ENCODE measurements at places on chromosomes 16 and 17.

- no peak for DNase-seq
These were observed 175.4 kb downstream of the SEC14L1 start for GRCh38 chr17:77316191-77316641.

GRCh38 chr16:51549836-51550235 lies 398.8 kb upstream of the SALL1 start:
- no peak for DNase-seq

DNA sequence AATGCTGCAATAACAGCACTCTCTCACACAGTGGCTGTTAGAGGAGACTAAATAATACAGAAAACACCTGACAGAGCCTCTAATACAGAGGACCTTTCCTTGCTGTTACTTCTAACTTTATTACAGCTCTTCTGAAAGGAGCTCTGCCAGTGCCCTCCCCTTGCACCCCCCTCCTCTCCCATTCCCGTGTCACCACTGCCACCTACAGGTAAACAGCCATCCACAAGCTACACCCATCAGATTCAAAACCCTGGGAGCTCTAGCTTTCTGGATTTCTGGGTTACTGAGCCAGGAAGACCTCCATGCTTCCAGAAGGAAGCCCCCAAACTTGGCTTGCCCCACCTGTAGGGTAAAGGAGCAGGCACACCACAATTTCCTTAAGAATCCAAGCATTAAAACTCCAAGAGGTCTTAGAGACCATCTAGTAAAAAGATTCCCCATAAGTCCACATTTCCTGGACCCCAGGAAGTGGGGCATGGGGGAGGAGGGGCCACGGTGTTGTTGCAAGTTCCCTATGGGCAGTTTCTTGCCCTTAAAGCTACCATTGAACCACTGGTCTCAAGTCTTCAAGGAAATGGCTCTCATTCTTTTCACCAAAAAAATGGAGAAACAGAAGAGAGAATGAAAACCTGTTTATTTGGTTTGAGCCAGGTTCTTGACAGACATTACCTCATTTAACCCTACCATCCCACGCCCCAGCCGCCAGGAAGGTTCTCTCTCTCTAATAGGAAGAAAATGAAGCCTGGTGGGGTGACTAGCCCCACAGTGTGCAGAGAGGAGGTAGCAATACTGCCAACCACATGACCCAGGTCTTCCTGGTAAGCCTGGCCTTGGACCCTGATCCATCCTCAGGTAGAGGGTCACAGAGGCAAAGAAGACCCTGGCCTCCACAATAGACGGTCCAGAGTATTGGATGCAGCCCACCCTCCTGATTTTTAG lies 52.8 kb downstream of the TOM1L2 start:
- DNase-seq, result peak; percentile 39

- DNase-seq, result no peak
These were observed 76.5 kb upstream of the ATP2A3 start for GRCh38 chr17:4040784-4041183.

DNA sequence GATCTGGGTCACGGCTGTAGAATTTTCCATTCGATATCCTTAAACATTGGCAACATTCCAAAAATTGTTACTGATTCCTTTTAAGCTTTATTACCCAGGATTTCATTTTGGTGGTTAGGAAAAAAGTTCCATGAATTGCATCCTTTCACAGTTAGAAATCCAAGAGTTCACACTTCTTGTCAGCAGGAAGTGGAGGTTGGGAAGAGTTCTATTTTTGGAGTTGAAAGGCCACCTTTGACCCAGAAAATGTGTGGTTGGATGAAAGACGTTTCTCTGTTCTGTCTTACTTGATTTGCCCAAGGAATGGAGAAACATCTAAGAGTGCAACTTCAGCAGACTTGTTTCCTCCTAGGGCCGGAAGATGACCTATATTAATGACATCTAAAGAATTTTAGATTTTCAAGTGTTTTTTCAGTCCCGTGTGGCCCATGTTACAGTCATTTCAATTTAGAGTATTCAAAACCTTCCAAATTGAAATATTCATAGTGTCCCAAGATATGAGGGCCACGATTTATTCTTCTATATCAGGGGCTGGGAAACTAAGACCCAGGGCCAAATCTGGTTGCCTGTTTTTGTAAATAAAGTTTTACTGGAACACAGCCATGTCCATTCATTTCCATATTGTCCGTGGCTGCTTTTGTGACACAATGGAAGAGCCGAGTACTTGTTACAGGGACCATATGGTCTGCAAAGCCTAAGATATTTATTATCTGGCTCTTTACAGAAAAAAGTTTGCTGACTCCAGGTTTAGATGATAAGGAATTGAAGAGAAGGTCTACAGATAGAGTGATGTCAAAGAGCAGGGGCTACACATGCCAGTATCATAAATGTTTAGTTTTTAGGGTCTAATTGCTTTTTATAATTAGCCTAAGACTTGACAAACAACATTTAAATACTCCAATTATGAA lies 50.2 kb downstream of the CDK5R1 start:
- DNase-seq, result no peak

- DNase-seq, result no peak
These were observed at the start of gene C16orf82 for GRCh38 chr16:27066668-27067537. Gene C16orf82 (plus strand): TSS chr16:27066927.

- DNase-seq, result no peak
These were observed 10.7 kb upstream of the EPOP start for GRCh38 chr17:38685491-38685890.

DNA sequence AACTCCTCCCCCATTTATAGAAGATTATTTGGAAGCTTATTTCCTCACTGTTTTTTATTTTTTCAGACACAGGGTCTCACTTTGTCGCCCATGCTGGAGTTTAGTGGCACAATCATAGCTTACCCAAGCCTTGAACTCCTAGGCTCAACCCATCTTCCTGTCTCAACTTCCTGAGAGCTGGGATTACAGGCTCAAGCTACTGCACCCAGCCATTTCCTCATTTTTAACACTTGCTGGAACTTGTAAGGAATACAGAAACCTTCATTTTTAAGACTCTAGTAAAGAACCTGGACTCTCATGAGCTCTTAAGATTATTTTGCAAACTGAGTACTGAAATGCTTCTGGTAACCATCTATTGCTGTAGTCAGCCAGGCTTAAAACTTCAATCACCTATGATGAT lies 29.9 kb downstream of the KANSL1 start:
- no peak for DNase-seq

DNA sequence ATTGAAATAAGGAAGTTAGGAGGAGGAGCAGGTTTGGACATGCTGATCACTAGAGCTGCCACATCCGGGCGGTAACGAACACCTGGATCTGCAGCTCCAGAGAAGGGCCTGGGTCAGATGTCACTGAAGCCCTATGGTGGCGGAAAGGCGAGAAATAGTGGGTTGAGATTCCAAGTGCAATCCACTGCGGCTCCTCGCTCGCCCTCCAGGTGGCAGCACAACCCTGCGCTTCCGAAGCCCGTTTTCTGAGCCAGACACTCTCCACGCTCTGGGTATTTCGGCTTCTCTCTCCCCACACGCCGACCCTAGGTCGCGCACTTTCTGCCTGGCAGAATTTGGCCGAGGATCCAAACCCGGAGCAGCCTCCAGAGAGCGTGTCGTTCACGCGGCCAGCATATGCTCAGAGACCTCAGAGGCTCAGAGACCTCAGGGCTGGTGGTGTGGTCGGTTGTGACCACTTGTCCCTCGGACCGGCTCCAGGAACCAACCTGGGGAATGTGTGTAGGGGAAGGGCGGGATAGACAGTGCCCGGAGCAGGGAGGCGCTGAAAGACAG lies 922 bp upstream of the SLC2A4 start:
- DNase-seq, result peak; percentile 67

GRCh38 chr16:67989322-67990017 lies 9.2 kb upstream of the DPEP3 start:
- no peak for DNase-seq

DNA sequence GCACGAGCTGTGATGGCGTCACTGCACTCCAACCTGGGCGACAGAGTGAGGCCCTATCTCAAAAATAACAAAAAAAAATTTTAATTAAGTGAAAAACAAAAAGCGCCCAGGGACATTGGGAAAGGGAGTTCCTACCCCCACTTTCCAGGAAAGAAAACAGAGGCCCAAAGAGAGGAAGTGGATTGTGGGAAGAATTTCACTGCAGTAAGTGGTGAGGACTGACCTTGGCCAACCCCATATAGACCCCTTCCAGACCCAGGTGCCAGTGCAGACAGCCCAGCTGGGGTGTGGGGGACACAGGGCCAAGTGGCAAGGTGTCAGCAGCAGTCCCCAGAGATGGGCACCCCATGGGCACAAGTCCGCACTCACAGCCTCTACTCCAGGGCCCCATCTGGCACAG lies 29.0 kb upstream of the KRT17 start:
- DNase-seq, result no peak

GRCh38 chr16:51419768-51420167 lies 268.7 kb upstream of the SALL1 start:
- DNase-seq, result no peak

DNA sequence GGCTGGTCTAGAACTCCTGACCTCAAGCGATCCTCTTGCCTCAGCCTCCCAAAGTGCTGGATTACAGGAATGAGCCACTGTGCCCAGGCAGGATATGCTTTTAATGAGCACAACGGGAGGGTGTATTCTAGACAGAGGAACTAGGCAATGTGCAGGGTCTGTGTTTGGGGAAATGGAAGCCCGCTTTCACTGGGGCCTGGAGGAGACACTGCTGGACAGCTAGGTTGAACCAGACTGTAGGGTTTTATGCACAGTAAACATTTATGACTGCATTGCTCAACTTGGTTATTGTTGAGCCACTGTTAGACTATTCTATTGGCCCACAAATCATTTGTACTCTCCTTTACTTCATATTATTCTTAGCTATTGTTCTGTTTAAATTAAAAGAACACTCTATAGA lies 10.2 kb upstream of the SIAH1 start:
- no peak for DNase-seq

GRCh38 chr17:12867726-12868125 lies 78.4 kb downstream of the ARHGAP44 start:
- no peak for DNase-seq

- no peak for DNase-seq
These were observed 14.8 kb downstream of the PSMD3 start for GRCh38 chr17:39995438-39995837.

DNA sequence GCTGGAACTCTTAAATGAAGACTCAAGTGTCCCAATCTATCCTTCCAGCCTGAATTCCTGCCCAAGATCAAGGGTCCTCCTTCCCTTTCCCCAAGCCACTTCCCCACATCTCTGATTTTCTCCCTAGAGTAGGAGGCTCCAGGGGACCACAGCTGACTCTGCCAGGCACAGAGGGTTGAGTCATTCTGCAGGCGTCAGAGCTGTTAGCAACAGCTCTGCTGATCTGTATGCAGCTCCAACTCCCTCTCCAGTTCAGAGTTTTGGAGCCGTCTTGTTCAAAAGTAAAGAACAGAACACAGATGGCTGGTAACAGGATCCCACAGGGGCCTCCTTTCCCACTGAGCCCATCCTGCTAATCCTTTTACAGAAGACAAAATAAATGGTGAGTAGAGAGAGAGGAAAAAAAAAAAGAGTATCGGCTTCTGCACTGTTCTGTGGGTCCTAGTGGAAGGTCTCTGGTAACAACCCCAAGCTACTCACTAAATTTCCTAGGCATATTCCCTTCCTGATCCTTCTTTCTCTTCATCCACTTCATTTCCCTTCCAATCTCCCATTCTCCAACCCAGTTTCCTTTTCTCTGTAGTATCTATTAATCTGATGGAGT lies 13.4 kb upstream of the TAOK1 start:
- no peak for DNase-seq

GRCh38 chr16:50699326-50700159 lies 6.1 kb downstream of the NOD2 start:
- DNase-seq, result no peak

DNA sequence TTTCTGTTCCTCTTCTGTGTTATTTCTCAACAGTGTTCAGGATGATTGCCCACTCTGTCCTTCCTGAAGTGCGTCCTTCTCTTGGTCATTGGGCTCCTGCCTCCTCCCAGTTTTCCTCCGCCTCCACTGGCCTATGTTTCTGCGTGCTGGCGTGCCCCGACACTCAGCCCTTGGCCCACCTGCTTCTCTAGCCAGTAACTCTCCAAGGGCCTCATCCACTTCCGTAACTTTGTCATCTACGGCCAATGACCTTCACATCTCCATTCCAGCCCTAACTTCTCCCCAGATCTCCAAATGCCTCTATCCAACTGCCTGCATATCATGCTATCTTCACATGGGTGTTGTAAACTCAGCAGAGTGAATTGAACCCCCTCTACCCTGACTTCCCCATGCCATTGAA lies 39.6 kb upstream of the RPL38 start:
- DNase-seq, result no peak

DNA sequence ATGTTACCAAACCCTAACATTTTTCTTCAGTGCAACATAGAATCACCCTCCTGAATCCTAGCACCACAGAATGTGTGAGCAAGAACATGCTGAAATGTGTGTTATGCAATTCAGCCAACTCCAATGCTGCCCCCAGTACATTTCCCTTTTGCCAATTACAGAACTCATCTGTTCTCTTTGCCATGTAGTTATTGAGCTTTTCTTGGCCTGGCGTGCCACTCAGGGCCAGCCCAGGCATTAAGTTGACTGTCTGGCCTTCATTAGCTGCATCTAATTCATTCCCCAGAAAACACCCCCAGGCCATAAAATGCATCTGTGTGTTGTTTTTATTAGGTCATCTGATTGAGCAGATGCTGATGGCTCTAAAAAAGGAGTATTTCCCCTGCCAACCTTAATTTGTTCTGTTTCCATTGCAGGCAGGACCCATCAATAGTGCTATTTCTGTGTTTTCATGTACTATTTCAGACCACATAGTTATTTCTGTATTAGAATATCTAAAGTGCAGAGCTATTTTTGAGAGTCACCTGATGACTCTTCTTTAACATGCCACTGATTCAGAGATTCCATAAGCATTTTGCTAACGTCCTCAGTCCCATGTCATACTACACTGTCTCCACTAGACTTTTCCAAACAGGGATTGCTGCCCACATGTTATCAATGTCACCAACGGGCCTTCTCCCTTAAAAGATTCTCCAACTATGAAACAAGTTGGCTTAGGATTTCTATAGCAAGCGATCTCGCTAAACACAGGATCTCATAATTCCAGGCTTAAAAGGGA lies 969.7 kb downstream of the CDH11 start:
- DNase-seq, result no peak

DNA sequence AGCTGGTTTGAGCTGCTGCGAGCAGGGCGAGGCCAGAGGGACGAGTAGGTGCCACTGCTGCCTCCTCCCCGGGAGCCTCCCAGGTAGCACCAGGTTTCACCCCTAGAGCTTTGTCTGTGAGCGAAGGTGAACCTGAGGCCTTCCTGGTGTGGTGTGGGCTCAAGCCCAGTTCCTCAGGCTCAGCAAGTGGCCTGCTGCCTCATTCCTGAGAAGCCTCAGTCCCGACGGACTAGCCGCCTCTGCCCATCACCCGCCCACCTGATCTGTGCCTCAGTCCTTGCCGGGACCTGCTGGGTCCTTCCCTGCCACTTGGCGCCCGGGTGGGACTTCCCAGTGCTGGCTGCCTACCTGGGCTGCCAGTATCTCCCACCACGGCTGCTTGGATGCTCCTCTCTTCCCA lies 1.7 kb downstream of the NLRC3 start:
- no peak for DNase-seq

GRCh38 chr16:8797364-8798173 lies at the start of the genes PMM2 and TMEM186:
Gene PMM2 (plus strand): TSS chr16:8797839. CDS start chr16:8797883, 44 bp downstream.
Gene TMEM186 (minus strand): TSS chr16:8797639. CDS start chr16:8797614, 25 bp downstream.
- DNase-seq, result peak; percentile 91

GRCh38 chr17:74042744-74043486 lies 160.6 kb upstream of the RPL38 start:
- peak; percentile 52 for DNase-seq

- no peak for DNase-seq
These were observed 1.7 kb upstream of the MAP2K3 start for GRCh38 chr17:21282850-21283249.
